Endothelial cell of coronary artery (primary cell): ENCODE measurements at places on chromosomes 6 and 20. TPM values are rescaled to one million over a fixed set of nuclear protein-coding genes. Genes with fewer than 3 reads are reported as not detected.

Gene NHLRC1
- 0.99 and 1.4 TPM in 2 replicates for total RNA-seq

Gene PGC
- not detected in 2 replicates for total RNA-seq

Gene CST4
- not detected in 2 replicates for total RNA-seq

Gene CD109
- 12.9 and 15.4 TPM in 2 replicates for total RNA-seq

Gene PRL
- not detected in 2 replicates for total RNA-seq

Gene TDRD6
- under 0.01 and 0.09 TPM in 2 replicates for total RNA-seq

Gene MOG
- total RNA-seq: not detected in 2 replicates

Gene GPSM3
- 4.2 and 5.5 TPM in 2 replicates for total RNA-seq

Gene BFSP1
- 2.8 and 3.2 TPM in 2 replicates for total RNA-seq

Gene PSMG4
- total RNA-seq: 63.9 and 65.9 TPM in 2 replicates

Gene WTAP
- total RNA-seq: 76.1 and 83.8 TPM in 2 replicates

Gene SLC22A1
- total RNA-seq: 0.19 TPM in 1 of 2 replicates, not detected in the other

Gene BHLHE23
- not detected in 2 replicates for total RNA-seq

Gene HMGCLL1
- total RNA-seq: under 0.01 TPM in 1 of 2 replicates, not detected in the other

Gene LY6G6D
- not detected in 2 replicates for total RNA-seq

Gene EHMT2
- 54.2 and 56.9 TPM in 2 replicates for total RNA-seq

Gene CD24
- 0.38 and 2.7 TPM in 2 replicates for total RNA-seq

Gene KIAA1755
- total RNA-seq: under 0.01 and 2.4 TPM in 2 replicates

Gene EGFL8
- 1.6 and 2.5 TPM in 2 replicates for total RNA-seq

Gene RAB22A
- total RNA-seq: 10.2 and 11.7 TPM in 2 replicates

Gene OR2H1
- not detected in 2 replicates for total RNA-seq

Gene NRN1
- 23.5 and 26.3 TPM in 2 replicates for total RNA-seq

Gene HRH3
- total RNA-seq: not detected in 2 replicates

Gene SYCP2
- total RNA-seq: 0.19 and 0.27 TPM in 2 replicates

Gene TMC2
- total RNA-seq: not detected in 2 replicates

Gene FAM184A
- total RNA-seq: 0.18 and 0.19 TPM in 2 replicates

Gene ADAM33
- total RNA-seq: 0.09 TPM in 1 of 2 replicates, not detected in the other

Gene RFX6
- total RNA-seq: not detected in 2 replicates

Gene OR2J3
- total RNA-seq: not detected in 2 replicates

Gene WASF1
- 5.3 and 6.6 TPM in 2 replicates for total RNA-seq

Gene MUCL3
- not detected in 2 replicates for total RNA-seq

Gene JAG1
- total RNA-seq: 140 and 171 TPM in 2 replicates

Gene PTGIS
- total RNA-seq: 1.5 and 23.2 TPM in 2 replicates

Gene CYP24A1
- total RNA-seq: not detected in 2 replicates

Gene TBC1D22B
- total RNA-seq: 5.0 and 8.9 TPM in 2 replicates

Gene EPPIN
- total RNA-seq: not detected in 2 replicates

Gene PLEKHG1
- total RNA-seq: 19.3 and 38.7 TPM in 2 replicates

Gene KCNQ2
- not detected in 2 replicates for total RNA-seq

Gene MEP1A
- not detected in 2 replicates for total RNA-seq
